CD4-positive, alpha-beta T cell treated with Interleukin-4 for 4 hours (primary cell): ENCODE measurements at places on chromosomes 6 and 20.

GRCh38 chr6:145372671-145373151, 362.6 kb downstream of the EPM2A start:
- peak; percentile 60 for DNase-seq

GRCh38 chr20:2846698-2847097, 6.2 kb downstream of the VPS16 start:
- DNase-seq: no peak

GRCh38 chr6:44415873-44416502, 28.5 kb downstream of the CDC5L start:
- DNase-seq: no peak

- DNase-seq: no peak
Observed at GRCh38 chr6:28634411-28634760, 108.7 kb downstream of the GPX5 start.

- no peak for DNase-seq
Observed at GRCh38 chr20:62818592-62819493, 2.0 kb downstream of the COL9A3 start.

DNA sequence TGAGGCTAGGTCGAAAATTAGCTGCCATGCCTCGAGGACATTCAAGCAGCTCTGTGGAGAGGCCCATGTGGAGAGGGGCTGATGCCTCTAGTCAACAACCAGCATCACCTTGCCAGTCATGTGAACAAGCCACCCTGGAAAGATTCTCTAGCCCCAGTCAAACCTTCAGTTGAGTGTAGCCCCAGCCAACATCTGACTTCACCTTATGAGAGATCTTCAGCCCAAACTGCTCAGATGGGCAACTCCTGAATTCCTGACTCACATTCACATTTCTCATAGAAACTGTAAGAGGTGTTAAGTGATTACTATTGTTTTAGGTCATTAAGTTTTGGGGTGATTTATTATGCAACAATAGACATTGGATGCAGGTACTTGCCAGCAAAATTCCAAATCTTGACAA, 44.9 kb downstream of the GJA10 start:
- no peak for DNase-seq

- no peak for DNase-seq
Observed at GRCh38 chr20:32553618-32554017, 31.5 kb downstream of the NOL4L start.

DNA sequence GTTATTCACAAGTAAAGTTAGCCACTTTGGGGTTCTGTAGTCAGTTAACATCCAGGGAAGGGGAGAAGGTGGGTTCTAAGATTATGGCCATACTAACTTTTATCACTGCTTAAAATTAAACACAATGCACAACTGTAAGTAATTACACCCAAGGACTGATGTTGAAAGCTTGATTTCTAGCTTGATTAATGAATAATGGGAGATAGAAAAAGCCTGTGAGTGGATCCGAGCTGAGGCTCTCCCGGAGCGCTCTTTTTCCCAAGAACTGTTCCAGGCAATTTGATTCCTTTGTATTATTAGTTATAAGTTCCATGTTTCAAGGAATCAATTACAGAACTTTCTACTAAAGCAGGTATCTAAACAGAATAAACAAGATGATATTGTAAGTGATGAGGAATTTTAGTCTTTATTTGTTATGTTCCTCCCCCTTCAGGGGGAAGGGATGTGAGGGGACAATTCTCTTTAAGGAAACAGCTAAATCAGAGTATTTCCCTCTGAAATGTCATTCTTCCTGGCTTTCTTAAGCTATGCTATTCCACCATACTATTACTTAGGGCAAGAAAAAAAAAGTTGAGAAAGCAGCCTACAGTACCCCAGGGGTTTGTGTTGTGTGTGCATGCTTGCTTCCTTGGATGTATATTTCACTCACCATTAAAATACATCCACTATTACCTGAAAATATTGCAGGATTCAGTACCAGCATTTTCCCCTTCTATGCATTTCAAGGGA, 3.8 kb downstream of the TSHZ2 start:
- DNase-seq: no peak

GRCh38 chr6:113530769-113531168, 326.4 kb upstream of the MARCKS start:
- DNase-seq: no peak

- DNase-seq: no peak
Observed at GRCh38 chr20:41413169-41413568, 46.6 kb upstream of the EMILIN3 start.

- no peak for DNase-seq
Observed at GRCh38 chr6:170102582-170103481, 188.0 kb downstream of the DLL1 start.
